ENCODE measurements at places on chromosomes 12 and 14.

DNA sequence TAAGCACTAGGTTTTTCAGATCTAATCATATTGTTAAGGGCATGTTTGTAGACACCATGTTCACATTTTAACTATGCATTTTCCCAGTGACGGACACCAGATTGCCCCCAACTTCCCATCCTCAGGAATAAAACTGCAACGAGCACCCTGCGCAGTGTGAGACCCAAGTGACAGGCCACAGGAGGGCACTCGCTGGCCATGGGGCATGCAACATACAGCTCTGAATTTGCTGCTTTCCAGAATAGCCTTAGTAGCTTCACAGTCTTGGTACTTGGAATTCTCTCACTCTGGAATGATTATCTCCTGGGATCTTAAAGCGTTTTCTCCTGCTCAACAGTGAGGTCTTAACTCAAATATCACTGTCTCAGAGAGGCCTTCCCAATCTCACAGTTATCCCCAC lies 972 bp upstream of the DDX47 start:
- DNase-seq = no peak

DNA sequence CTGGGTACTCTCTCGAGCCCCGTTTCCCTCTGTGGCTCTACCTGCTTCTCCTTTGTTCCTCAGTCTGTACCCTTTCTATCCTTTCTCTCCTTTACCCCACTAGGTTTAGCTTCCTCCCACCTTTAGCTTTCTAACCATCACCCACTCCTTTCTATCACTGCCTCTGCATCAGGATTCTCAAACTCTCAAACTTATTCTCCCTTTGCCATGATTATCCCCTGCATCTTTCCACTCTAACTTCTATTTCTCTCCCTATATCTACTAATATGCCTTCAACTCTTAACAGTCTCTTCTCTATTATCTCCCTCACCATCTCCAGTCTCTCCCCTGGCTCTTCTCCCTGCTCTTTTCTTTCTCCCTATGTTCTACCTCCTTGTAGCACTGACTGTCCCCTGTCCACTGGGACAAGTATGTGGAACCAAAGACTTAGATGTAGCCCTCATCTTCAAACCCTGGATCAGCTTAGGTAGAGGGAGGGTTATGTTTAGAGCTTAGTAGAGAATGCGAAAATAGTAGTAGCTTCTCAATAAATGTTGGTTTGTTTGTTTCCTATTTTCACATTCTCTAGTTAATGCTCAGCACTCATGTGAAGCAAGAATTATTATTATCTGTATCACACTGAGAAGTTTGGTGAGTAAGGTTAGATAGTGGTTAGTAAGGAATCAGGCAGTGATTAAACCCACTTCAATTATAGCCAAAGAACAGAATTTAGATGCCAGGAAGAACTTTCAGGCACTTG lies 3.4 kb downstream of the GDF11 start:
- DNase-seq = no peak

- DNase-seq = no peak
These were observed 262.1 kb upstream of the ATP2B1 start for GRCh38 chr12:89970722-89971121.

DNA sequence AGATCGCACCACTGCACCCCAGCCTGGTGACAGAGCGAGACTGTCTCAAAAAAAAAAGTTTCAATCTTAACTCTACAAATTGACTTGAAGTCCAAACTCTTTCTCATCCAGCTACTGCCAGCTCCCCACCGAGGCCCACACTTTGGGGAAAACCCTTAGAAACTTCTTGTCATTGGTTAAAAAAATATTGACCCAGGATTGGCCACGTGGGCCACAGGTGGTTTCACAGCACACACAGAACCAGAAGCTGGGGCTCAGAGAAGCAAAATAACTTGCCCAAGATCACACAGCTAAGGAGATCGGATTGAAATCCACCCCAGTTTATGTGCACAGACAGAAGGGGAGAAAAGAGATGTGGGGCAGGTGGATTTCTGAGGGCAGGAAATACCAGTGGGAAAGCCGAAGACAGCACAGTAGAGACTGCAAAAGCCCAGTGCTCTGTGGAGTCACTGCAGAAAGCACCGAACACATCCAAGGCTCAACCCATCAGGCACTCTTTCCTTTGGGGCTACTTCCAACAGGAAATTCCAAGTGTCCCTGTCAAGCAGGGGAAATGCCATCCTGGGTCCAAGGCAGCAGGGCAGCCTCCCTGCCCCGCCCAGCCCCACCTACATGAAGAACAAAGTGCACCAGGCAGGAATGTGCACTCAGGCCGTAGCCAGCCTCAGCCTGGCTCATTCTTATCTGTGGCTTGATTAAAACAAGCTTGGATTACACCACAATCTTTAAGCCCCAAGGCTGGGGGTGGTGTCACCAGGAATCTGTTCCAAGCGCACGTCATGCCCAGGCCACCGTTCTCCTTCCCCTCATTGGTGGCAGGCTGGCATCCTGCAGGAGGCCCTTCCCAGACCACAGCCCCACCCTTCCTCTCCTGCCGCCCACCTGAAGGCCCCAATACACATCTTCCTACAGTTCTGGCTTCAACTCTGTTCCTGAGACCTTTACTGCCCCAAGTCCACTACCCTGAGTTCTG lies 72.5 kb downstream of the ITPK1 start:
- DNase-seq = no peak

DNA sequence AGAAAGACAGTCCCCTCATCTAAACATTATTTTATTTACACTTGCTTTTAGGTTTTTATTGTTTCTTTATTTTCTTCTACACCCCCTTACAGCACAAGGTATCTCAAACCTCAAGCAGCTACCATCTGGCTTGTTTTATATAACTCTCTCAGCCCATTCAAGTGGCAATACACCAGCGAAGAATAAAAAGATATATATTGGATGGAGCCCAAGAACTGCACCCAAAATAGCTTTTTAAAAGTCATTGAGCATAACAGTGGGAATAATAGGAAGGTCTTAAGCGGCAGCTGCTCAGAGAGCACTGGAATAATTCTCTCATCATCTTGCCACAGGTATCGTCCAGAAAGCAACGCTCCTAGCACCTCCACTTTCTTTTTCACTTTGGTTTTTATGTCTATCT lies 322.5 kb downstream of the SYT1 start:
- DNase-seq = no peak

DNA sequence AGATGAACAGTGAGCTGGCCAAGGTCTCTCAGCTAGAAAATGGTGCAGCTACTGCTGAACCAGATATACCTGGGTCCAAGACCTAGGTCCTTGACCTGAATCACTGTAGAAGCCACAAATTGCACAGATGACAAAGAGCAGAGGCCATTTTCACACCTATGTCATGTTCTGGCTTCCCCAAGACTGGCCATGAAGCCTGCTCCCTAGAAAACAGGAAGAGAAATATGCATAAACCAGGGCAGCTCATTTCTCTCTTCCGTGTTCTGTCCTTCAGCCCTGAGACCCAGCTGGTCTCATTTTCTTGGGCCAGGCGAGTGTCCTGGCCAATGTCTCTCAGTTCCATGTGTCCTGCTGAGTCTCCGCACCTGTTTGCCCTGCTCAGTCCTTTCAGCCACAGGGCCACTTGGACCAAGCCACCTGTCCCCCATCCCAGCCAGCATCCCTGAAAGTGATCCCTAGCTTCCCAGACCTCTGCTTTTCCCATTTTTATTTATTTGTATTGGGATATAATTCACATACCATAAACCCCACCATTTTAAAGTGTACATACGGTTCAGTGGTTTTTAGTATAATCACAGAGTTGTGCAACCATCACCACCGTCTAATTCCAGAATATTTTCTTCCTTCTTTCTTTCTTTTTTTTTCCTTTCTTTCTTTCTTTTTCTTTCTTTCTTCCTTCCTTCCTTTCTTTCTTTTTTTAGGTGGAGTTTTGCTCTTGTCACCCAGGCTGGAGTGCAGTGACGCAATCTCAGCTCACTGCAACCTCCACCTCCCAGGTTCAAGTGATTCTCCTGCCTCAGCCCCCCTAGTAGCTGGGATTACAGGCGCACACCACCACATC lies 27.0 kb downstream of the P2RX7 start:
- no peak for DNase-seq

- no peak for DNase-seq
These were observed 5.0 kb upstream of the C1RL start for GRCh38 chr12:7114008-7114407.

GRCh38 chr12:8960176-8960575 lies 10.7 kb upstream of the M6PR start:
- no peak for DNase-seq

DNA sequence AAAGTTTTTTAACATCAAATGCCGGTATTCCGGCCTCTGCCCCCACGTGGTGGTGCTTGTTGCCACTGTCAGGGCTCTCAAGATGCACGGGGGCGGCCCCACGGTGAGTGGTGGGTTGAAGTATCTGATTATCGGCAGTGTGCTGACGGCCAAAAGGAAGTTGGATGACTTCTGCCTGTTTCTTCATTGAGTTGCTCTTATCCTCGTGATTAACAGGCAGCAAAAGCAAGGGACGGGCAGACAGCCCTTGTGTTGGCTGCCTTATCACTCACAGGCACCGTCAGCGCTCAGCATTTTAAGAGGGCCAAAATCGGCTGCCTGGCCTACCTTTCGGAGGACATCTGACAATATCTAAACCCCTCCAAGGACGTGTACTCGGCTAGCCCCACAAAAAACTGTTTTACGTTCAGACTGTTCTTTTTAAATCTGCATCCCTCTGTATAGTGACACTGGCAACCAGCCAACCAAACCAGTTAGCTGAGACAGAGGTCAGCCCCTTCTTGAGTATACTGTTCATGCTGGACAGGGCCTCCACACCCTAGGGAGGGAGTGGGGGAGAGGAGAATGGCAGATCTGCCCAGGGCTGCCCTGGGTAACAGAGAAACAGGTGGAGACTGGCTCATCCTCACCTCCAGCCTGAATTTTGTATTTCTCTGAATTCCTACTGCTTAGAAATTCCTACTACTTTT lies 22.9 kb upstream of the AKAP5 start:
- no peak for DNase-seq

GRCh38 chr12:117209626-117210025 lies 19.4 kb upstream of the FBXO21 start:
- no peak for DNase-seq

DNA sequence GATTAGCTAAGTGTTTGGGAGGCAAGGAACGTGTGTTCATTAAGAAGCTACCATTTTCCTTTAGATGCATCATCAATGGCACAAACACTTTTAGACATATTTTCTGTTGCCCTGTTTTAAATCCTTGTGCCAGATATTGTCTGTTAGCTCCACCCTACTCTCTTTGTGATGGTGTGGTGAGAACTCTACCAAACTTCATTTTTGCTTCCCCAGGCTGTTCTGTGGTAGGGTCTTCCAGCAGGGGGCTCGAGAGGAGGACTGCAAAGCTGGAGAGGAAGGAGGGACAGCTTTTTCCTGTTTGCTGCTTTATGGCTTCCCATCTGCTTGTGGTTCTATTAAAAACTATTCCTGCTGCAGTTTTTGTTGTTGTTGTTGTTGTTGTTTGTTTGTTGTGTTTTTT lies 23.8 kb upstream of the STRAP start:
- DNase-seq = no peak

- DNase-seq = no peak
These were observed 4.4 kb upstream of the DCP1B start for GRCh38 chr12:2008677-2009076.

- no peak for DNase-seq
These were observed 196.5 kb upstream of the PZP start for GRCh38 chr12:9404469-9405260.

GRCh38 chr12:117907108-117907689 lies 61.6 kb downstream of the KSR2 start:
- no peak for DNase-seq

DNA sequence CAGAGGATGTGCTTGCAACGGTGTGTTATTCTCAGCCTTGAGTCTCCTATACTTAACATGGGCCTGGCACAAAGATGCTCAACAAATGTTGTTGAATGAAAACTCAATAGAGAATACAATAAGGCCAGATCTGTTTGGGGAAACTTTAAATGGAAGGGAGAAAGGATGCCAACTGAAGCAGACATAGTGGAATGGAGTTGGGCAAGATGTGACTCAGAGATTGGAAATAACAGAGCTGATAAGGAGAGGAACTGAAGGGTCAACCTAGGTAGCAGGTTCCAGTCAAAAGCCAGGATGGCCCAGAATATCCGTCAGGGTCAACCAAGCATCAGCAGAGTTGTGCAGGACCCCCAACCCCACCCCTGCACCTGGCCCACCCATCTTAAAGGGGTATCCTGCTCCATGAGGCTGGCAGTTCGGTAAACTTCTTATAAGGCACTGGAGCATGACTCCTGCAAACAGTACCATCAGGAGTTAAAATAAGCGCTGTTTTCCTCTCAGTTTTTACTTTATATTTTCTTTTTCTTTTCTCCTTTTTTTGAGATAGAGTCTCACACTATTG lies 1.1 kb upstream of the BCDIN3D start:
- DNase-seq = no peak

All from activated CD8-positive, alpha-beta memory T cell treated with anti-CD3 and anti-CD28 coated beads for 48 hours (primary cell).